ENCODE measurements at places on chromosomes 4 and X. TPM values are rescaled to one million over a fixed set of nuclear protein-coding genes. Genes with fewer than 3 reads are reported as not detected.

DNA sequence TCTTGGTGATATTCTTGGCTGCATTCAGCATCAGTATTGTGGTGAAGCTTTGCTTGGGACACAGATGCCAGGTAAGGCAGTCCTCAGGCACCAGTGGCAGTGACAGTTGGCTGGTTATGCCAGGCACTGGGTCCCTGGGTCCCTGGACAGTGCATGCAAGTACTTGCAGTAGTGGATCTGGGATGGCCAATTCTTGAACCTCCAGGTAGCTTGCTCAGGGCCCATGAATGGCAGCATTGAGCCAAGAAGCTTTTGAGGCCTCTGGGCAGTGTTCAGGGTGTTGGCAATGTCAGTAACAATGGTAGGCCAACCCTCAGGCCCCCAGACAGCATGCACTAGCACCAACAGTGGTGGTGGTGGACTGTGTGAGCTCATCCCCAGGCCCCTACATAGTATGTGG lies 106.8 kb upstream of the ANXA10 start:
- no peak overlapping the region for H3K27ac ChIP-seq
- no peak overlapping the region for H3K4me3 ChIP-seq
- H3K4me1 ChIP-seq: no peaks in the 10 kb centered on the region
- no peaks in the 10 kb centered on the region for H3K27me3 ChIP-seq
- H3K36me3 ChIP-seq: no peaks in the 10 kb centered on the region

DNA sequence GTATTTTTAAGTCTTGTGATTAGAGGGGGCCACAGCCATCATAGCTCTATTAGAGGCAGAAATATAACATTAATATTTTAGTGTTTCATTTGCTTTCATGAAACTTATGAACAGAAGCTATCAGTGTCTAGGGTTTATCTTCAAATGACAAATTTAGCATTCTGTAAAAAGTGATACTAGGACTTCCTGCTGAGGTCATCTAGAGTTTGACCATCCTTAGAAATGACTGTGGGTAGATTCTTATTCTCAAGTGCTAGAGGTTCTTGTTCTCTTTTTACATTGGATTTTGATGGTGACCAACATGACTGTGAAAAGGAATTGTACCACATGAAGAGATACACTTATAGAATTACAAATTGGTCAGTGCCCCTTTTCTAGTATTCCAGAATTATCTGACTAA lies 568.6 kb downstream of the RPA4 start:
- no peaks in the 10 kb centered on the region for H3K27me3 ChIP-seq
- H3K4me1 ChIP-seq: no peaks in the 10 kb centered on the region
- no peak overlapping the region for H3K27ac ChIP-seq
- no peak for DNase-seq

DNA sequence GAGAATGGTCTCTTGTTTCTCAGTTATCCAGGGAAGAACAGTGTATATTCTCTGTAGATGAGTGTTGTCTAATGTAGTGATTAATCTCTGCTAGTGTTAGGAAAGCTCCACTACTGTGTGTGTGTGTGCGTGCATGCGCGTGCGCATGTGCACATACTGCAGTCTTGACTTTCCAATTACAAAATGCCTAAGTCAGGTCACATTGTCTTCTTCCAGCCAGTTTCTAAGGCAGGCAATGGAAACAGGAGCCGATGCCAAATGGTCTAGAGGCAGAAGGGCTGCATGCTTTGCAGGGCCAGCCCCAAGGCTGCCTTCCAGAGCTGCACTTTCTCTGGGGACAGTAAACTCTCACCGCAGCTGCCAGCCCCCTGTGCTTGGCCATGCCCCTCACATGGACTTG lies 30.5 kb upstream of the NAP1L5 start:
- no peak for DNase-seq
- no peak overlapping the region for H3K4me3 ChIP-seq
- H3K4me1 ChIP-seq: no peaks in the 10 kb centered on the region
- H3K27me3 ChIP-seq: no peaks in the 10 kb centered on the region
- H3K27ac ChIP-seq: no peak overlapping the region
- no peaks in the 10 kb centered on the region for H3K36me3 ChIP-seq

GRCh38 chr4:108109997-108110416 lies 58.7 kb downstream of the LEF1 start:
- no peaks in the 10 kb centered on the region for H3K36me3 ChIP-seq
- DNase-seq: no peak
- H3K27me3 ChIP-seq: no peaks in the 10 kb centered on the region
- H3K27ac ChIP-seq: no peak overlapping the region

SPIN4 gene
- 3.5 TPM for total RNA-seq

- H3K4me1 ChIP-seq: no peaks in the 10 kb centered on the region
- H3K4me3 ChIP-seq: no peak overlapping the region
- DNase-seq: no peak
- no peak overlapping the region for H3K27ac ChIP-seq
- H3K36me3 ChIP-seq: no peaks in the 10 kb centered on the region
- H3K27me3 ChIP-seq: no peaks in the 10 kb centered on the region
Measured at GRCh38 chrX:69556060-69557011, 52.2 kb downstream of the NALF2 start.

DNA sequence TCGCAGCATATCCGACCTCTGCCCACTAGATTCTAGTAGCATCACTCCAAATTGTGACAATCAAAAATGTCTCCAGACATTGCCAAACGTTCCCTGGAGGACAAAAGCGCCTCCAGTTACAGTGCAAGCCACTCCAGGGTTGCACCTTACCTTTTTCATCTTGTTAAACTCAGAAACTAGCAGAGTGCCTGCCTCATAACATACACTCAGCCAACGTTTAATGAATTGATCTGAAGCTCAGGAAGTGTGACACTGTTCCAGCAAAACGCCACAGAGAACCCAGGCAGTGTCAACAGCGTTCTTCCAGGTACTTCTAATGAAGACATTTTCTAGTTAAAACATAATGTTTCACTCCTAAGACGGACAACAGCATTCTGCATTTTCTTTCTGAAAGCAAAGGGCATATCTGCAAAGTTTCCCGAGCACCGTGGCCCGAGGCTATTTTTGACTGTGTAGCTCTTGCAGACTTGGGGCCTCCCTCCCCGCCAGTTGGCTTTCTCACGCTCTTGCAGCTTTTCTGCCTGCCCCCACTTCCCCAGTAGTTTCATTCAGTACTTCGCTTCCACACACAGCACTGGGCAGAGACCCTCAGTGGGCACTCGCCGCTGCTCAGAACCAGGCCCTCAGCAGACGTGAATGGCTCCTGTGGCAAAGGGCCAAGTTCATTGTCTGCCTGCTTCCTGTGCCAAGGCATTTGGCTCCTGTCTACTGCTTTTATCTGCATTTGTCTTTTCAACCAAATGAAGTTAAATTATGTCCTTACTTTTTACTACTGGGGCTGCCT lies 133.4 kb upstream of the TTC29 start:
- H3K36me3 ChIP-seq: no peaks in the 10 kb centered on the region
- no peak overlapping the region for H3K27ac ChIP-seq
- no peak overlapping the region for H3K4me3 ChIP-seq

DNA sequence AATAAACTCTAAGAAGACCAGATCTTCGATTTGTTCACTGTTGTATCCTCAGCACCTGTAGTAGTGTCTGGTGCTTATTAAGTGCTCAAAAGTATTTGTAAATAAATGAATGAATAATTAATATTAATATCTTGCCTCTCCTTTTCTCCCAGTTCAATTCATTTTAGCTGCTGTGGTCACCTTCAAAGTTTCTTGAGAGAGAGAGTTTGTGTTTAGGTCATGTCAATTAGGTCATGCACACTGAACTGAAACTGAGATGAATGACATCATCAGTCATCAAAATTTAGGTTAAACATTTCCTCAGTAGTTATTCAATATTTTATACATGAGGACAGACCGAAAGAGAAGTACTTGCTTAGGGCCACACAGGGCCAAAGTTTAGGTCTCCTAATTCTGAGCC lies 73.5 kb downstream of the ANXA3 start:
- DNase-seq: no peak
- H3K27ac ChIP-seq: no peak overlapping the region
- H3K27me3 ChIP-seq: no peaks in the 10 kb centered on the region

DNA sequence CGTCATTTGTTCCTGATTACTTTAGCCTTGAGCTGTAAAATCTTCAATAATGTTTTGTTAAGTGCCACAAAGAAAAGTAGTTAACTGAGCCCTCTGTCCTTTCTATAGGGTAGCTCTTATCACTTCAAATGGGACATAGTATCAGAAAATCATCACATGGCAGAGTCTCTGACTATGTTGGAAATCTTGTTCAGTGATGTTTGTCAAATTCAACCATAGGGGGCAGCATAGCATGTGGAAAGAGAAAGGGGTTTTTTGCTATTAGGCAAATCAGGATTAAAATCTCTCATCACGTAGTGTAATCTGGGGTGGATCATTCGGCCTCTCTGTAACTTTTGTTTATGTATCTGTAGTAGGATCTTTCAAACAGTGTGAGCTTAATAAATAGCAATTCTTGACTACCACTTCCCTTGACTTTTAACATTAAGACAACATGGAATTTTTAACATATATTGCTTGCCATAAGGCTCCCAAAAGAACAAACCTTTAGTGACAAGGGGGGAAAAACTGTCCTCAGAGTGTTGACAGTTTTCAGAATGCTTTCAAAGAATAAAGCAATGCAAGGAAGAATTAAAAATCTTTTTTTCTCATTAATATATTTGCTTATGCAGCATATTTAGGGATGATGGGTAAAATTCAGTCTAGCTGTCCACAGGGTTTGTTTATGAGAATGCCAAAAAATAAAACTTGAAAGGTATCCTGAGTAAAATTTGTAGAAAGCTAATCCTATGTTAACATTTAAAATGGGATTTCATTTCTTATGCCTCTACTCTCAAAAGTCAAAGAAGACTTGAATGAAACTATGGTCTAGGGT lies 127.2 kb downstream of the FBXW7 start:
- H3K4me3 ChIP-seq: no peak overlapping the region
- H3K27ac ChIP-seq: no peak overlapping the region
- no peaks in the 10 kb centered on the region for H3K36me3 ChIP-seq
- H3K4me1 ChIP-seq: no peaks in the 10 kb centered on the region
- no peaks in the 10 kb centered on the region for H3K27me3 ChIP-seq

RS1 gene
- total RNA-seq: not detected

CTAG2 gene
- total RNA-seq: not detected

All from prostate gland (tissue), 2 donors.